Cortex of kidney (tissue), 1 donor: ENCODE measurements at places on chromosomes 3 and 15.

DNA sequence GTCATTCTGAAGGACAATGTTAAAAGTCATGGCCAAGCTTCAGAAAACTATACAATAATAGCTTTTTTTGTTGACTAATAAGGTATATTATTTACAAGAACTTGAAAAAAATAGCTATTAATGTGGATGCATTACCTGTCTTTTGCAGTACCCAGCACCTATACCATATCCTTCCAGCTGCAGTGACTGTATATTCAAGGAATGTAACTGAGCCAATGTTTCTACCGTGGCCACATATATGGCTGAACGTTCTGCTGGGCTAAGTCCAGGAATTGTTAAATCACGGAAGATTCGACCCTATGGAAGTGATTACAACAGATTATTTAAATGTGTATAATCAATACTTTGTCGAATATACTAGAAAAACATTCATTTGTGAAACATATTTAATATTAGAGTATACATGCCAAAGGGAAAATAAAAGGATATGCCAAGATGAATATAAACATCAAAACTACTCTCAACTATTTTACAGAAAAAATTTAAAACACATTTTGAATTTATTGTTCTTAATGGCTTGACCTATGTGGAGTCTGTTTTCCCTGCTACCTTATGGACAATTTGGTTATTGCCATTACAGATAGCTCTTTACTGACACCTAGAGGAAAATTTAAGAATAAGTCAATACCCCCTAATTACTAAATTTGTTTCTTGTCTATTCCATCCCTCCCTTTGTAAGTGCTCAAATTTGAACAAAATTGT, 17.6 kb downstream of the ACAD11 start:
- no peak for DNase-seq

DNA sequence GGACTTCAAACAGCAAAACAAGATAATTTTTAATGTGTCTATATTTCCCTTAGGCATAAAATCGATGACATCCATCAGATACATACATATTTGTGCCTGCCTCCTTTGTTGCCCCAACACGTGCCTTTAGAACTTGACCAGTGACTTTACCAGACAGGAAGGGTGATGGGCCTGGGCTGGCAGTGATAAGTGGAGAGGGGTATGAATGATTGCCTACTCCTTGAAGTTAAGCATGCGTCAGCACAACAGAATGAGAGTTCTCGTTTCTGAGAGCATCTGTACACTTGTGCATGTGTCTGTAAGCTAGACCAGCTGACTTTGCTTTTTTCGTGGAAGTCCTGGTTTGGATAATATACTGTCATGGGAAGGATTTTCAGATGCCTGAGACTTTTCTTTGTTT, 54.9 kb upstream of the COL6A6 start:
- DNase-seq, result no peak

DNA sequence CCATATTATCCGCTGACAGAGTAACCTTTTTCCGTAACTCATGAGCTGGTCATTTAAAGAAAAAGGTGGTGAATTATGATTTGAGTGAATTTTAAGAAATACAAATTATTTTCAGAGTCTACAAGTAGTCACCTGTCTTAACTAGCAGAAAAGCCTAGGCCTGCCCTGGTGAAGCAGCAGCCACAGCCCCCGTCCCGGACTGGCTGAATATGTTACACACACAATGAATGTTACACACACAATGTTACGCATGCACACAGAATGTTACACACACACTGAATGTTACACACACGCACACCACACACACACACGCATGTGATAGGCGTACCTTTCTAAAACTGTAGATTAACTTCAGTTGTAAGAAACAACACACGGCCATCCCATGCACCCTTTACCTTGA, 77.8 kb downstream of the VGLL4 start:
- no peak for DNase-seq

GRCh38 chr15:89401631-89402517, 67.2 kb upstream of the POLG start:
- no peak for DNase-seq

GRCh38 chr3:42526616-42527367, 24.3 kb downstream of the VIPR1 start:
- DNase-seq, result no peak

DNA sequence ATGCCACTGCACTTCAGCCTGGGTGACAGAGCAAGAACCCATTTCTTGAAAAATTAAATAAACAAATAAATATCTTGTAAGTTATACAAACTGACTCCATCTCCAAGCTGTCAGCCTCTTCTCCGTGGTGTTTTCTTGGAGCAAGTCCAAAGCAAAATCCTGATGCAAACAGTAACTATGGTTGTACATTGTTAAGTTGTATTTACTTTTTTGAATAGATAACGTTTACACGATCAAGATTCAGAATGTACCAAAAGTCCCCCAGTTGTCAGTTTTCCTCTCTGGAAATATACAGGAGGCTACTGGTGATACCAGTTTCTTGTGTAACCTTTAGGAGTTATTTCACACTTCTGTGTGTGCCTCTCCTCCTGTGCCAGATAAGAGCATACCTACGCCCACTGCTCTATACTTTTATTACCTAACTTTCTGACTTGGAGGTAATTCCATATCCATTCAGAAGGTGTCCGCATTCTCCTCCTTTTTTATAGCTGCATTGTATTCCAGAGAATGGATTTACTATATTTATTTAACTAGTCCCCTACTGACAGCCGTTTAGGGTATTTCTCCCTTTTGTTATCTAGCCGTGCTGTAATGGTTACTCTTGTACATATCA, 14.2 kb downstream of the CMTM7 start:
- no peak for DNase-seq

DNA sequence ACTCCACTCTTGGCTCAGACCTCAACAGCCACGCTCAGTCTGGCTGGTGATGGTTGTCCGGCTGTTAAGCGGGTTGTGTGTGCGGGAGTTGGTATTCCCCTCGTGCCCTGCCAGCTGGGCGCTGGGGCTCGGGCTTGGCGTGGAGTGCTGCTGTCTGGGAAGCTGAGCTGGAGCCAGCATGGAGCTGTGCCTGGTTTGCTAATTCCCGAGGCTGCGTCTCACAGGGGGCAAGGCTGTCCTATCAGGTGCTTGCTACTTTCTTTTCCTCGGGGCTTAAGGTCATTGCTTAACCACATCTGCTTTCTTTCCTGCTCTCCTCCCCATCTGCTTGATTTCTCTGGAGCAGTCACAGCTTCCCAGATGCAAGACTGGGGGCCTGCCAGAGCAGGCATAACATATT, 29.9 kb downstream of the PDIA5 start:
- no peak for DNase-seq

- DNase-seq, result no peak
Measured at GRCh38 chr3:167798443-167798842, 62.9 kb downstream of the SERPINI1 start.

DNA sequence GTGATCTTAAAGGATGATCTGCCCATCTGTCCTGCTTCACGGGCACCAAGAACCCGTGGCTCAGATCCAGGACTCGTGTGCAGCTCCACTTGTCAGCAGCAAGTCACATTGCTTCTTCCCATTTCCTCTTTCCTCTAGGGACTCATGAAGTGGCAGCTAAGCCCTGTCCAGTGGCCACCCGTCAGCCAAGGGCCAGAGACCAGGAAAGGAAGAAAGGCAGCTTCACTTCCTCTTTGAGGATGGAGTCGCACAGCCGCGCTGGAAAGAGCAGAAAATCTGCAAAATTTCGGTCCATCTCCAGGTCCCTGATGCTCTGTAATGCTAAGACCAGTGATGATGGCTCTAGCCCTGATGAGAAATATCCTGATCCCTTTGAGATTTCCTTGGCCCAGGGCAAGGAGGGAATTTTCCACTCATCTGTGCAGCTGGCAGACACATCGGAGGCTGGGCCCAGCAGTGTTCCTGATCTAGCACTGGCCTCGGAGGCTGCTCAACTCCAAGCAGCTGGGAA, 28.5 kb downstream of the IL16 start:
- no peak for DNase-seq

GRCh38 chr3:169020371-169020770, 643.1 kb downstream of the MECOM start:
- no peak for DNase-seq

DNA sequence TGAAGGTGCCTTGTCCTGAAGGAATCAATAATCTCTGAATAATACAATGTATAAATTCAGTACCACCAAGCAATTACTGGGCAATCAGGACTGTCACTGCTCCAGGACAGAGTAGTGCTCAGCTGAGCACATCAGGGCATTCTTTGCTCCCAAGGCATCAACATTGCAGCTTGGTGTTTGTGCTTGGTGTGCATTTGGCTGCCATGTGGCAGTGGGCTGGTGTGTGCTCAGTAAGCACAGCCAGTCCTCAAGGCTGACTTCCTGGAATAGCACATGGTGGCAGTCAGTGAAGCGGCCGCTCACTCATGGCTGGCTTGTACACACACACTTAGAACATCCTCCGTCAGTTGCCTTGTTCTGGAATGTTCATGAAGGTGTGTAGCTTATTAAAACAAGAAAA, 217.0 kb downstream of the EPHB1 start:
- no peak for DNase-seq

GRCh38 chr3:32968166-32968919, 16.9 kb downstream of the CCR4 start:
- no peak for DNase-seq

DNA sequence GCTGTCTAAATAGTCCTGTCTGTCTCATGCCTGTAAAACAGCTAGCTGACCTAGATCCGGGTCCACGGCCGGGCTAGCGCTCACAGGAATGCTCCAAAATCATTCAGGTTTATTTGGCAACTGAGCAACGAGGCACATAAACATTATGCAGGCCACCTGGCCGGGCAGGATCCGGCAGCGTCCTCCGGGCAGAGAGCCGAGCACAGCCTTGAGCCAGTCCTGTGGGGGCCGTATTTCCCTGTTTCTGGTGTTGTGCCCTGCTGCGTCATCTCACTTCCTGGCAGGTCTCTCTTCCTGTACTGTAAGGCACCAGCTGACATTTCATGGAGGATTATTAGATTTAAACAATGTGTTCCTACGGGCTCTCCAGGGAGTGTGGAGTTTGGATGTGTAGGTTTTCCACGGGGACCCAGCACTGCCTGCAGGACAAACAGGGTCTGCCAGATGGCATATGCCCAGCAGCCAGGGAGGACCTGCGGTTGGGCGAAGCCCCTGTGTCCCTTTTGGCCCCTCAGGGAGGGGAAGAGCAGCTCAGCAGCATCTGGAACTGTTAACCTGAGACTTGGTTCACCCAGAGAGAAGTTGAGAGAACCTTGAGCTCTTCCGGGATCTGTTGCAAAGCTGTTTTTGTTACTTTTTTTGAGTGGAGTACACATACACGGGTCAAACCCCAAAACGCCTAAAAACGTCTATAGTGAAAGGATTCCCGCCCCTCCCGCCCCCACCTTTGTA, 16.6 kb upstream of the LRRK1 start:
- no peak for DNase-seq

- DNase-seq, result no peak
Measured at GRCh38 chr3:190694335-190695001, 168.0 kb downstream of the GMNC start.

GRCh38 chr15:98943601-98944151, 63.9 kb downstream of the PGPEP1L start:
- no peak for DNase-seq

- DNase-seq, result no peak
Measured at GRCh38 chr3:138939561-138940241, 7.2 kb downstream of the FOXL2 start.

GRCh38 chr3:13112521-13113345, 39.5 kb upstream of the IQSEC1 start:
- no peak for DNase-seq

GRCh38 chr3:414063-414462, 217.5 kb downstream of the CHL1 start:
- DNase-seq, result no peak

GRCh38 chr3:162729686-162730085, 1233.1 kb downstream of the OTOL1 start:
- no peak for DNase-seq

DNA sequence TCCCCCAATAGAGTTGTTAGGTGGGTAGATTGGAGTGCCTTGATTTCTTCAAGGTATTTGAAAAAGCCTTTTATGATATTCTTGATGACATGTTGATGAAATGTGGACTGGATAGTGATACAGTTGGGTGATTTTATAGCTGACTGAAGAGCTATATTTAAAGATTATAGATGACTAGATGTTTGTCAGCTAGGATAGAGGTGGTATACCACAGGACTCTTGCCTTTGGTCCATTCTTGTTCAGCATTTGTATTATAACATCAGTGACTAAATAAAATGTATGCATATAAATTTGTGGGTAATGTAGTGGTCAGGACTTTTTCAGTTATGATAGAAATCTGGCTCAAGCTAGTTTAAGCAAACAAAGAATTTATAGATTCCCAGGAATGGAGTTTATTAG, 143.9 kb downstream of the ZNF609 start:
- no peak for DNase-seq

DNA sequence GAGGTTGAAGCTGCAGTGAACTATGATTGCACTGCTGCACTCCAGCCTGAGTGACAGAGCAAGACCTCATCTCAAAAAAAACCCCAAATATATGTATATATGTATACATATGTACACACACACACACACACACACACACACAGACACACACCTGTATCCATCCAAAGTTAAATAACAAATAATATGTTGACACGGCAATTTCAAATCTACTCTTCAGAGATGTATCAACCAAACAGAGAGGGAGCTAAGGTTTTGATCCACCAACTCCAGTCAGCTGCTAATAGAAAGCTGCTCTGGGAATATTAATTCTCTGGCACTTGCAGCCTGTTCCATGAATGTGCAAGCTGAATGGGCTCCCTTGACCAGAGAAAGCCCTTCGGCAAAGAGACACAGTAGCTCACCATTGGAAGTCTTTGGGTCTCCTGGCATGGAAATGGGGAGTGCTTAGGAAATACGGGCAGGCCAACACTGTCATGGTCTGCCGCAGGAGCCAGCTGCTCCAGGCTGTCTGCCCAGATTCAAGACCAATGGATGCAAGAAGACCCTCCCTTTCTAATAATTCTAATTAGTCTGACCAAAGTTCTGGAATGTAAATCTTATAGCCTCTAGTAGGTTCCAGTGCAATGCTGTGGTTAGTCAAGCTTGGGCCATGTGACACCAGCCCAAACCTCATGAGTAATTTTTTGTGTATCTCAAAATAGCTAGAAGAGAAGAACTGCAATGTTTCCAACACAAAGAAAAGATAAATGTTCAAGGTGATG, 299.8 kb downstream of the KBTBD8 start:
- DNase-seq, result no peak

DNA sequence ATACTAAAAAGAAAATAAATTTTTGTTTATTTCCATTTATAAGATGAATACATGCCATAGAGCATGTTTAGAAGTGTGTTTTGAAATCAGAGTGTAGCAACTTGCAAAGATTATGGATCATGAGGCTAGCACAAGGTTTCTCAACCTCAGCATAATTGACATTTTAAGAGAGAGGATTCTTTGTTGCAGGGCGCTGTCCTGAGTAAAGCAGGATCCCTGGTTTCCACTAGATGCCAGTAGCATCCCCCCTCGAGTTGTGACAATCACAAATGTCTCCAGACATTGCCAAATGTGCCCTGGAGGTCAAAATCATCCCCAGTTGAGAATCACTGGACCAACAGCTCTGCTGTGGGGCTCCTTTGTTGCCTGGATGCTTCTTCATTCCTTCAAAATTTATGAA, 128.5 kb upstream of the RBMS3 start:
- no peak for DNase-seq
